Neural progenitor cell (in vitro differentiated cells): ENCODE measurements at places on chromosomes 16 and 17. TPM values are rescaled to one million over a fixed set of nuclear protein-coding genes. Genes with fewer than 3 reads are reported as not detected.

DNA sequence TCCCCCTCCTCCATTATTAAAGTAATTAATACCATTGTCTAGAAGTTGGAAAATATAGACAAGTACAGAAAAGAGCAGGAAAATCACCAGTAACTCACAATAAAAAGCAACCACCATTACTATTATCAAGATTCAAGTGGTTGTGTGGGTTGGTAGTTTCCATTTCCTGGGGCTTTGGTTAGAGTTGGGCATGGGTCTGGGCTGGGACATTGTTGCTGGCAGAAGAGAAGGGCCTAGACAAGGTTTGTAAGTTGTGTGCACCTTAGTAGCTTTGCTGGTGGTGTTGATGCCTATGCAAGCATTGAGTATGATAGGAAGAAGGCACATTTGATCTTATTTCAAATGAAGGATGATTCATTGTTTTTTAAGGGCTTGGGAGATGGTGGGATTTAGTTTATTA lies 25.4 kb upstream of the NFATC3 start:
- H3K36me3 ChIP-seq = no peaks in the 10 kb centered on the region
- H3K4me1 ChIP-seq = no peaks in the 10 kb centered on the region
- H3K27ac ChIP-seq = no peak overlapping the region
- H3K27me3 ChIP-seq = no peaks in the 10 kb centered on the region
- no peak for DNase-seq
- H3K4me3 ChIP-seq = no peak overlapping the region

- H3K27ac ChIP-seq = no peak overlapping the region
- peak; percentile 63 for DNase-seq
- H3K36me3 ChIP-seq = no peaks in the 10 kb centered on the region
- H3K4me3 ChIP-seq = peak overlapping the region; percentile 84
Measured at GRCh38 chr16:74607962-74608356, 1.0 kb upstream of the GLG1 start.

DNA sequence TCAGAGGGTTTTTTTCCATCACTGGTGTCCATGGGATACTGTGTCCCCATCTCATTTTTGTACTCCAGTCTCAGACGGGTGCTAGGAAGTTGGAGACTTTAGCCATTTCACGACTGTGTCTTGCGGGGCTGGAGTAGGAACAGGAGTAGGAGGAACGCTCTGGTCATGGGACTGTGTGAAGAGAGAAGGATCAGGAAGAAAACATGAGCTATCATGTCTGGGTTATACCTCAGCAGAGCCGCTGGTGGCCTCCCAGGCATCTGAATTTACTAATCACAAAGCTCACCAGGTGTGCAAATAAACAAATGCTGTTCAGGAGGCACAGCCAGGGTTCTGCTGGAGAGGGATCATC lies 225.4 kb downstream of the SEC14L1 start:
- DNase-seq = no peak
- no peak overlapping the region for H3K27ac ChIP-seq
- peaks cover 26% of the 10 kb centered on the region for H3K4me1 ChIP-seq
- H3K36me3 ChIP-seq = no peaks in the 10 kb centered on the region
- no peak overlapping the region for H3K4me3 ChIP-seq

DNA sequence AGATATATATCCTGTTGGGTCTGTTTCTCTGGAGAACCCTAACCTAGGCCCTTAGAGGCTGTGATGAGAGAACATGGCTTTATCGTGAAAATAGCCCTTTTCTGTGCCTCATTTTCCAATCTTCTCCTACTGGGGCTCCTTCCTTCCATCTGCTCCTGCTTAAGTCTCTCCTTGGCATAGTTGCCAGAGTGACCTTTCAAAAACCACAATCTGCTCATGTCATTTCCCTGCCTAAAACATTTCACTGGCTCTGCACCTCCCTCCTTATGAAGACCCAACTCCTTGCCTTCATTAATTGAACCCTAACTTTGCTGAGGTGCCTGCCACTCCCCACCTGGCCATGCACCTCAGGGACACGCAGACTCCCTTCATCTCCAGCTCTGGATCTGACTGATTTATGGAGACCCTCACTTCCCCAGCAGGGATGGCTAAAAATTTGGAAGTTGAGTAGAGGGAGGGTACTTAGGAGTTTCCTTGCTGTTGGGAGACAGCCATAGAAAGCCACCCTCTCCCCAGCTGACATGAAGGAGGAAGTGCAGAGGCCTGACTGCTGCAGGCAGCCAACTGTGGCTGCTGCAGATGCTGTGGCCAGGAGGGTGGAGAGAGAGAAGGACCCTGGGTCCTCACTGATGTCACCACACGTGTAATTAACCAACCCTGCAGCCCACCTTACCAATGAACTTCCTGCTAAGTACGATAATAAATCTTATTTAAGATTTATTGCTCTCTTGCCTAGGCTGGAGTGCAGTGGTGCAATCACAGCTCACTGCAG lies 6.3 kb upstream of the GGA2 start:
- H3K36me3 ChIP-seq = no peaks in the 10 kb centered on the region
- no peaks in the 10 kb centered on the region for H3K27me3 ChIP-seq
- no peak for DNase-seq
- no peaks in the 10 kb centered on the region for H3K4me1 ChIP-seq
- H3K27ac ChIP-seq = no peak overlapping the region

DNA sequence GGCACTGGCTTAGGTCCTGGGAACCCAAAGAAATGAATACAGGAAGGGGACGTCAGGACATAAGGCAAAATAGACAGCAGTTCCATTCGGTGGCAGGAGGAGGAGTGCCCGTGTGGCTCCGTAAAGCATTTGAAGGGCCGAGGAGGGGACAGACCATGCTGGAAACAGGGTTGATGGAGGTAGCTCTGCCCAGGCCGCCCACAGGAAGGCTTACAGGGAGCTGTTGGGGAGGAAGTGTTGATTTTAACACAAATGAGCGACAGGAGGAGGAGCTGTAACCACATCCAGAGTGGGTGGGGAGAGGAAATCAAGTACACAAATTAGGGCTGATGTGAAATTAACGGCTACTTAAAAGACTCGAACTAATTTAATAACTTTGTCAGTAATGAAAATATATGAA lies 54.6 kb downstream of the RBFOX3 start:
- no peak overlapping the region for H3K27ac ChIP-seq
- H3K36me3 ChIP-seq = no peaks in the 10 kb centered on the region
- DNase-seq = no peak
- no peaks in the 10 kb centered on the region for H3K27me3 ChIP-seq
- H3K4me1 ChIP-seq = peaks cover 9% of the 10 kb centered on the region

- DNase-seq = no peak
- no peaks in the 10 kb centered on the region for H3K36me3 ChIP-seq
- H3K27ac ChIP-seq = no peak overlapping the region
- no peak overlapping the region for H3K4me3 ChIP-seq
Measured at GRCh38 chr16:57348327-57348726, 10.3 kb upstream of the CCL22 start.

GRCh38 chr17:1173432-1174262 lies 6.1 kb downstream of the ABR start:
- no peak overlapping the region for H3K27ac ChIP-seq
- peaks cover 13% of the 10 kb centered on the region for H3K4me1 ChIP-seq
- H3K27me3 ChIP-seq = peaks cover 5% of the 10 kb centered on the region
- no peaks in the 10 kb centered on the region for H3K36me3 ChIP-seq
- no peak overlapping the region for H3K4me3 ChIP-seq

DNA sequence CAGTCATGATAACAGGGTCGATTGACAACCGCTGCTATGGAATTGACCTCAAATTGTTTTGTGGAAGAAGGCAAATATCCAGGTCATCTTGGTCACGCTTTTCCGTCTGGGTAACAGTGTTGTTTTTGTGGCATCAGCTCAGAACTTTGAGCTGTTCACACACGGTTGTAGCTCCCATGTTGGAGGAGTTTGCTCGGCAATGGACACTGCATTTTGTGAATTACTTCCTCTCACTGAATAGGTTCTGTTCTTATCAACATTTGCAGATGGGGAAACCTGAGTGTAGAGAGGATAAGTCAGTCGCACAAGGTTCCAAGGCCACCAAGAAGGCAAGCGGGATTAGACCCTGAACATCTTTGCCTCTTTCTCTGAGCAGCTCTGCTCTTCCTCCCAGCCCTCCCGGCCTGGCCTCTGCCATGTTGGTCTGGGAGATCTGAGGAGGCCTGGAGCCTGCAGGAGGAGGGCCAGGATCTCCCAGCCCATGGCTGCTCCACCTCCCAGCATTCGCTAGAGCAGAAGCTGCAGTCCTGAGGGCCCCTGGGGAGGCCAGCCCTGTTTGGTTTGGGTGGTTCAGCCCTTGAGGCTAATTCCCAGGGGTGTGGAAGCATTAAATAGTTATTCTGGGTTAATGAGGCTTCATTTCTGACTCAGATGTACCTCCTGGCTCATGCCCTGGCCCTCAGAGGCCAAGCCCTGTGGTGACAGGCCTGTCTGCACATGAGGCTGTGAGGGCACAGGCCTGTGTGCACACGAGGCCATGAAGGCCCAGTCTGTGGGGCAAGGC lies 154.1 kb upstream of the PLCG2 start:
- peaks cover 8% of the 10 kb centered on the region for H3K4me1 ChIP-seq
- H3K27ac ChIP-seq = no peak overlapping the region
- no peaks in the 10 kb centered on the region for H3K27me3 ChIP-seq
- H3K4me3 ChIP-seq = no peak overlapping the region

DNA sequence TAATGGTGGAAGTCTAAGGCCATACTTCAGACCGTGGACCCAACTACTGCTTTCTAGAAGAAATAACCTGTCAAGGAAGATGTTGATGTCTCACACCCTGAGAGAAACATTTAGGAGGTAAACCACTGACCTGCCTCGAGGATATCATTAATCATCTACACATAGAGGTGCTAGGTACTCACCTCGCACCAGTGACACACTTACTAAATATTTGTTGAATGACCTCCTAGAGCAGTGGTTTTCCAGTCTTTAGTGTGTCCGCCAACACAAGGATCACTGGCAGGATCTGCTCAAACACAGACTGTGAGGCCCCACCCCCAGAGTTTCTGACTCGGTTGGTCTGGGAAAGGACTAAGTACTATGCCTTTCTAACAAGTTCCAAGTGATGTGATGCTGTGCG lies 197.4 kb upstream of the CACNG5 start:
- no peaks in the 10 kb centered on the region for H3K36me3 ChIP-seq
- no peak overlapping the region for H3K4me3 ChIP-seq
- DNase-seq = no peak

DNA sequence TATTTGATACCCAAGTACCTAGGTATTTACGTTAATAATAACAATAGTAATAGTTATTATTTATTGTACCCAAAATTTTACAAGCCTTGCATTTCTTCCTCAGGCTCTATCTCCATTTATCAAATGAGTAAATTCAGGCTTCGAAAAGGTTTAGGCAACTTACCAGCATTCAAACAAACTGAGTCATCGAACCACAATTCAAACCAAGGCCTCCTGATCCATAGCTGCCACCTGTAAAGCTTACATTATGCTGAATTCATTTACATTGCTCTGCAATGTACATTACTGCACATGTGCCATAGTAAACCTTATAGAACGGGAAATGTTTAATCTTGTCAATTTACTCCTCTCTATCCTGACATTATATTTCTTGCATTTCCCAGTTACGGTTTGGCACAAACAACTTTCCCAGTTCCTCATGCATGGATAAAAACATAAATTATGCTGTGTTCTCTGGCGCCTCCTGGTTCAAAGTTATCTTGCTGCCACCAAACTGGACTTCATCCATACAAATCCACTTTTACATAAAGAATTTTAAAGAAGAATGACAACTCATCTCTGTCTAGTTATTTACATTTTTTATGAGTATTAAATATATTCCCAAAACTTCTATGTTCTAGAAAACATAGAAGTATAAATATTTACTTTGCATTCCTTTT lies 360.6 kb upstream of the SOX9 start:
- H3K4me3 ChIP-seq = no peak overlapping the region
- H3K27me3 ChIP-seq = no peaks in the 10 kb centered on the region
- no peak overlapping the region for H3K27ac ChIP-seq

GRCh38 chr17:42087736-42088705 lies 10.3 kb downstream of the ZNF385C start:
- DNase-seq = no peak
- H3K4me3 ChIP-seq = no peak overlapping the region
- H3K36me3 ChIP-seq = no peaks in the 10 kb centered on the region
- H3K27ac ChIP-seq = no peak overlapping the region
- H3K27me3 ChIP-seq = no peaks in the 10 kb centered on the region
- H3K4me1 ChIP-seq = no peaks in the 10 kb centered on the region

DNA sequence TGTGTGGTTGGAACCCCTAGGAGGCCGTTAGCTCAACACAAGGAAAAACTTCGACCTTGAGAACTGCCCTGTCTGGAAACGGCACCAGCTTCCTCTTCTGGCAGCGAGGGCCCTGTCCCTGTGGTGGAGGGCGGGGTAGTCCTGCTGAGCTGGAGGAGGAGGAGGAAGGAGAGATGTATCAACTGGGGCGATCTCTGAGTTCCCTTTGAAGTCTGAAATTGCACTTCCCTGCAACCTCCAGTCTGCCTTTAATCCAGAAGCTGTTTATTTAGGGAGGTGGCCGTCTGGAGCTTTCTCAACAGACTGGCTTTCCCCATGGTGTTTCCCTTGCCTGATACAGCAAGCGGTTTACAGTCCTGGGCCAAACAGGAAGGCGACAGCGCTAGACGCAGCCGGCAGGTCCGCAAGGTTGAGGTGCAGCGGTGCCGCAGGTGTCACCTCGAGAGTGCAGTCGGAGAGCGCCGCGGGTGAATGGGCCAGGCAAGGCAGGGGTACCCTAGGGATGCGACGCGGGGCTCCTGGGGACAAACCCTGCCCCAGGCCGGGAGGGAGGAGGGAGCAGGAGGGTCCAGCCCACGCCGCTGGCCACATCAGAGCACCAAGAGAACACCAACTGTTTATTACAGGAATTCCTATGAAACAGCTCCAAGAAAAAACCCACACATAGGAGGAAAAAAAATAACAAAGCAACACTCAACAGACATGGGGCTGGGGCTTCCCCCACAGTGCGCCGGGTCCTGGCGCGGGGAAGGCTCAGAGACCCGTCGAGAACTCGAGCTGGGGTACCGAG lies 11.4 kb upstream of the MRPS23 start:
- peak; percentile 41 for DNase-seq
- H3K4me3 ChIP-seq = peak overlapping the region; percentile 54
- peaks cover 22% of the 10 kb centered on the region for H3K4me1 ChIP-seq
- no peak overlapping the region for H3K27ac ChIP-seq
- no peaks in the 10 kb centered on the region for H3K36me3 ChIP-seq

GRCh38 chr17:73320601-73321264 lies 8.9 kb upstream of the CDC42EP4 start:
- no peak overlapping the region for H3K27ac ChIP-seq
- H3K4me3 ChIP-seq = no peak overlapping the region
- no peaks in the 10 kb centered on the region for H3K27me3 ChIP-seq
- peaks cover 14% of the 10 kb centered on the region for H3K4me1 ChIP-seq

GRCh38 chr17:82338858-82339633 lies 5.5 kb upstream of the SECTM1 start:
- H3K36me3 ChIP-seq = no peaks in the 10 kb centered on the region
- H3K4me1 ChIP-seq = peaks cover 32% of the 10 kb centered on the region
- peak; percentile 36 for DNase-seq
- H3K4me3 ChIP-seq = no peak overlapping the region

GRCh38 chr16:49014277-49015224 lies 267.1 kb downstream of the CBLN1 start:
- no peak overlapping the region for H3K4me3 ChIP-seq
- H3K27me3 ChIP-seq = no peaks in the 10 kb centered on the region
- H3K36me3 ChIP-seq = no peaks in the 10 kb centered on the region
- no peak for DNase-seq
- no peak overlapping the region for H3K27ac ChIP-seq

GRCh38 chr17:27442702-27443101 lies 13.5 kb upstream of the KSR1 start:
- H3K36me3 ChIP-seq = no peaks in the 10 kb centered on the region
- no peak overlapping the region for H3K4me3 ChIP-seq
- no peaks in the 10 kb centered on the region for H3K27me3 ChIP-seq
- H3K4me1 ChIP-seq = no peaks in the 10 kb centered on the region

NEK8 gene
- total RNA-seq = 3.7 and 9.2 TPM in 2 replicates

ARHGAP23 gene
- 6.1 and 14.2 TPM in 2 replicates for total RNA-seq

TMEM114 gene
- 1.3 TPM in 1 of 2 replicates, not detected in the other for total RNA-seq

FADS6 gene
- 0.36 TPM in 1 of 2 replicates, not detected in the other for total RNA-seq

TBC1D16 gene
- total RNA-seq = 21.2 and 34.8 TPM in 2 replicates

SRCIN1 gene
- total RNA-seq = 3.8 and 15.6 TPM in 2 replicates

SYT17 gene
- total RNA-seq = 7.2 TPM in 2 replicates
